ENCODE measurements at places on chromosomes 2 and 18. TPM values are rescaled to one million over a fixed set of nuclear protein-coding genes. Genes with fewer than 3 reads are reported as not detected.

The ALK gene
- 0.18 TPM for polyA plus RNA-seq

DNA sequence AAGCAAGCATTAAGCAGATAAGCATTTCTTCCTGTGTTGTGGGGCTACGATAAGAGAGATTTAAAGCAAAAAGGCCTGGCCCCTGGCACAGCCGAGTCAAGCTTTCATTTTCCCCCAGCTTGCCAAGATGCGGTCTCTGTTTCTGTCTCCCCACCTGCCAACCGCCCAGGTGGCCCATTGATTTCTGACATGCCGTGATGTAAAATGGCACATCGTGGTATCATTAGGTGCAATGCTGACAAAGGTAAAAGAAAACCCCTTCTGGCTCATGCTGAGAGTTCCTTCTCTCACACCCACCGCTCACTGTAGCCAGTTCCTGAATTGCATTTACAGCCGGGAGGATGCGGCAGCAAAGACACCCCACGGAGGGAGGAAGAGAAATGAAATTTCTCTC is 62.8 kb downstream of the BOD1L2 start:
- no peak for DNase-seq

- DNase-seq: no peak
Observed at GRCh38 chr18:13502585-13502984, 223.8 kb downstream of the FAM210A start.

GRCh38 chr2:148167241-148167766 is 146.4 kb downstream of the MBD5 start:
- no peak for DNase-seq

DNA sequence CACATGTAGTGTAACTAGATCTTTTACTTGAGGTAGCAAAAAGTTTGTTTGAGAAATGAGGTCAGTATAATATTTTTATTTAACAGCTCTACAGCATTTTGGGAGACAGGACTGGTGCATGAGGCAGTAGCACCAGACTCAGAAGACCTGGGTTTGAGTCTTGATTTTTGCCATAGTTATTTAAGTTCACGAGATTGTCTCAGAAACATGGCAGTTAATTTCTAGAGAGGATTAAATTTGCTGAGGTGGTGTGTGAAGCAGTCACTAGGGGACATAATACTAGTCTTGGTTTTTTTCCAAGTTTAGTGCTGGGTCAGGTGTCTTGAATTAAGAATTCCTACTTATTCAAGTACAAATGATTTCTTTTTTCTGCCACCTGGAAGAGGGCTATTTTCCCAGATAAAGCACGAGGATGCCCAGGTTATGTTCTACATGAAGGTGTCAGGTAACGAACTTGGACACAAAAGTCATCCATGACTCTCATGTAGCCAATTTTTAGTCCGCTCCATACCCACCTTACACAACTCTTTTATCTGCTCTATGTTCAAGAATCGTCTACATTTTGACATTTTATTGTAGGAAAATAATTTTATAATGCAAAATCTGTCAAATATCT is 1.4 kb downstream of the MARCHF7 start:
- peak; percentile 8 for DNase-seq

DNA sequence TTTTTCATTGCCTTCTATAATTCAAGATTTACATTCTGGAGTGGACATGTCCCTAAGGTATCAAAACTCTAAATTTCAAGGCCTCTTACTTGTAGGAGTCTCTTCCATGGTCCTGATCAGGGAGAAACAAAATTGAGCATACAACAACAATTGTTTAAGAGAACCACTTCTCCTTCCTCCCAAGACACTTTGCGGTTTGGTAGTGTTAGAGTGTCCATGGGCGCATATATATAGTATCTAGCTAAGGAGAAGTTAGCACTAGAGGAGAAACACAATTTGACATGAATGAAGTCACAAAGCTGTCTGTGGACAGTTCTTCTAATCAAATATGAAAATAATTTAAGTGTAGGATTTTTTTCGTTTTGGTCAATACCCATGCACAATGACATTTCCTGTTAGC is 349.1 kb upstream of the MAP2 start:
- DNase-seq: no peak

DNA sequence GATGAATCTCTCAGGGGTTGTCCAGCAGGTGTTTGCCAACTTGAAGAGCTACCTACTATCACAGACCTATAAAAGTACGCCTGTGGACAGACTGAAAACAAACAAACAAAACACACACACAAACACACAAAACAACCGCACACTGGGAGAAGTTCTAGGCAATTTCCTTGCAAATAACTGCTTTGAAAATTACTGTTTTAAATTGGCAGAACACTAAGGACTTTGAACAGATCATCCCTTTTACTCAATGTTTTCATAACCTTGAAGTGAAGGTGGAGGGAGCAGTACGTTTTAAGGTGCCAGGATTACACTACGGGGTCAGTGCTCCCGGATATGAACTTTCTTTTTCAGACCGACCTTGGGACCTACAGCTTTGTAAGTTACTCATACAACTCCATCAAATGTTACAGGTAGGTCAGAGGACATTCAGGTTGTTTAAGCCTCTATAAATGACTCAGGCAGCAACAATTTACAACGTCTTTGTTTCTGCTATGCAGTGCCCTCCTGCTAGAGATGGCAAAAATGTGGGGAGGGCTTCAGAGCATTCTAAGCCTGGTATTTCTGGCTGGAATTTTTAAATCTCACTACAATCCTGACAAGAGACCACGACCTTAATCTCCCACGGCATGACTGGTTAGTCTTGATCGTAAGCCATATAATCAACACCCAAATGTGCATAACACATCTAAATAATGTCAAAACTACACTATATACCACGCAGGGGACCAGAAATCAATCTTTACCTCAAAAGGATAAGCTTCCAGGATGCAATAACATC is 1.4 kb upstream of the SLC20A1 start:
- no peak for DNase-seq

DNA sequence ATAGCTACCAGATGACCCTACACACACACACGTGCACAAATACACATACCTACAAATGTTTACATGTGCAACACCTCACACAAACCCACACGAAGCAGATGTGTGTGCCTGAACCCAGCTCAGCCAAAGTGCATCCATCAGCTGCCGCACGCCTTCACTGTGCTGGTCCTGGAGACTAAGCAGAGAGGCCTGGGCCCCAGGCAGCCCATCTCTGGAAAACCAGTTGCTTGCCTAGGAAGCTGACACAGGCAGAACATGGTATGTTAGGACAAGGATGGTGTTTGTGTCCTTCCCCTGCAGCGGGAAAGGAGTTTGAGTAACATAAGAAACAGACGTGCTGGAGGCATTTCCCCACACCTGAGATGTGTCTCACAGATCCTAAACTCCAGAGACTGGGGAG is 86.7 kb downstream of the SEPTIN10 start:
- no peak for DNase-seq

DNA sequence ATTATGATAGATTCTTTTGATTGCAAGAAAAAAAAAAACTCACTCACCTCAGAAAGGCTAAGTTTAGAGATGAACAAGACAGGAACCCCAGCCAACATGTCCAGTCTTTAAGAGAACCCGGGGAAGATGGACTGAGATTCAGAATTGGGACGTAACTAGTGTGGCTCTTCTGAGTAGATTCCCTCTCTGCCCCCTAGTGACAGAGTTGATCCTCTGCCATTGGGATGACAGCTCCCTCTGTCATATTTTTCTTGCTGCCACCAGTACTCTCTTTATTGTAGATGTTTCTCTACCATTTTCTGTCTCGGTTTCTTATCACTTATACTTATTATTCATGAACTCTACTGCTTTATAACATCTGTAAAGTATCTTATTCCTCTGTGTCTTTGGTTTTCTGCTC is 77.7 kb downstream of the GULP1 start:
- DNase-seq: no peak

The ANTXR1 gene
- polyA plus RNA-seq: 108 TPM

- peak; percentile 52 for DNase-seq
Observed at GRCh38 chr2:181742922-181743722, 62.8 kb upstream of the NEUROD1 start.

All from hindlimb muscle (tissue), 1 donor.